ENCODE measurements at places on chromosomes 1 and 21. TPM values are rescaled to one million over a fixed set of nuclear protein-coding genes. Genes with fewer than 3 reads are reported as not detected.

The OR2T2 gene
- total RNA-seq, result not detected

The OR2T35 gene
- not detected for total RNA-seq

The LRRC53 gene
- not detected for total RNA-seq

The IRF6 gene
- total RNA-seq, result 1.5 TPM

The KRTAP12-2 gene
- total RNA-seq, result not detected

DNA sequence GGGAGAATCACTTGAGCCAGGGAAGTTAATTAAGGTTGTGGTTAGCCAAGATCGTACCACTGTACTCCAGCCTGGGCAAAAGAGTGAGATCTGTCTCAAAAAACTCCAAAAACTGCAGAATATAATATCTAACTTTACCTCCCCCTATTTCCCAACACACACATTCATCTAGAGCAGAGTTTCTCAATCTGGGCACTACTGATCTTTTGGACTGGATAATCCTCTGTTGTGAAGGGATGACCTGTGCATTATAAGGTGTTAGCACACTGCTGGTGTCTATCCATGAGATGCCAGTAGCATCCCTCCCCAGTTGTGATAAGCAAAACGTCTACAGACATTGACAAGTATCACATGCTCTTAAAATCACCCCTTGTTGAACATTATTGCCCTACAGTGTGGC lies 61.8 kb downstream of the RGS13 start:
- no peak for DNase-seq

DNA sequence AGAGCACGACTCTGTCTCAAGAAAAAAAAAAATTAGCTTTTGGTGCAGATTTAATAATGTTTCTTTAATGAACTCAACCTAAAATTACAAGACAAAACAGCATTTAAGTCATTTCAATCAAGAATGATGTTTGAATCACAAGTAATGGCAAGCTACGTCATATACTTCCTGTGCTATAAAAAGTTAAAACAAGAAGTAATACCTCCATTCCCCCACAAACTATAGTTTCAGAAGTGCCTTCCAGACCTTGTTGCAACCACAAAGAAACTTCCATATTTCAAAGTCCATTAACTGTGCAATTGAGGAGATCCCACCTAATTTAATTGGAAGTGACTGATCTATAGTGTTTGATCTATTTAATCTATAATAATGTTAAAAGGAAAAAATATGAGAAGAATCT lies 15.1 kb downstream of the NRDC start:
- no peak for DNase-seq

DNA sequence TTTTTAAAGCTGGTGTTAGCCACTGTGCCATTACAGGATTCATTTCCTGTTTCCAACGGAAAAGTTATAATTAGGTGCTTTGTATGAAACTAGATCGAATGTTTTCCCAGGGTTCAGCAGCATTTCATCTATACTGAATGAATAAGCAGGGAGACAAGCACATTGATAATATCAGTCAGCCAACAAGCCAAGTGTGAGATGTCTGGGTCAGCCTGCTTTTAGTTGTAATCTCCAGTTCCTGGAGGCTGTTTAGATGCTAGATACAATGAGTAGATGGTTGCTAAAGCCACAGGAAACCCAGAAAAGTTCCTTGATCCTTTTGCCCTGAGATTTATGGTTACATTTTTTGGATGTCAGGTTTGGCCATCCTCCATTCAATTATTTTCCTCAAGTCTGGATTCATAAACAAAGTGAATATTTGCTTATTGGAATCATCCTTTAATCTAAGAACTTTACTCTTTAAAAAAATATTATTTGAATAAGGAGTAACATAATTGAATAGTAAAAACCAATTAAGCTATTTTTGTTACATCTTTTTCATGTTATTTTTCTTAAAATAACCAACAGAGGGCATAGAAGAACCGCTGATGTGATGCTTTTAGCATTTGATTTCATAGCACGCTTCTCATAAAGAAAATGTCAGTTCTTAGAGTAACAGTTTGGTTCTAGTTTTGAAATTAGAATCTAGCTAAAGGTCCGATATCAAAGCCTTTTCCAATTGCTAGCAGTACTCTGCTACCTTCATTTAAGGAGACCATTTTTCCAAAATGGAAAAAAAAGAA lies 76.6 kb downstream of the HSPA13 start:
- DNase-seq, result peak; percentile 65

DNA sequence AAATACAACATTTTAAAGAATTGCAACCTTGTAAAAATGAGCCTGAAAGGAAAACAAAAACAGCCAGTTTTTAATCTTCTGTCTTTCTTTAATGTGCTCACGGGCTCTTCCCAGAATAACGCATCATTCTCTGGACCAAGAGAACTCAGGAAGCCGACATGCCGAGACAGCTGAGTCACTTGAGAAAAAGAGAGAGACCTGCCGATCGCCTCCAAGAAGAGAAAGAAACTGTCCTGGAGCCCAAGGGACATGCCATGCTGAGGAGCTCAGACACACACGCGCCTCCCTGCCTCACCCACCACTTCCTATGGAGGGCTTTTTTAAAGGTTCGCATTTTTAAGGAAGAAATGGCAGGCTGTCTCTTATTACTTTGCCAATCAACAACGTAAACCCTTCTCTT lies 176.4 kb downstream of the ZNF281 start:
- peak; percentile 88 for DNase-seq

DNA sequence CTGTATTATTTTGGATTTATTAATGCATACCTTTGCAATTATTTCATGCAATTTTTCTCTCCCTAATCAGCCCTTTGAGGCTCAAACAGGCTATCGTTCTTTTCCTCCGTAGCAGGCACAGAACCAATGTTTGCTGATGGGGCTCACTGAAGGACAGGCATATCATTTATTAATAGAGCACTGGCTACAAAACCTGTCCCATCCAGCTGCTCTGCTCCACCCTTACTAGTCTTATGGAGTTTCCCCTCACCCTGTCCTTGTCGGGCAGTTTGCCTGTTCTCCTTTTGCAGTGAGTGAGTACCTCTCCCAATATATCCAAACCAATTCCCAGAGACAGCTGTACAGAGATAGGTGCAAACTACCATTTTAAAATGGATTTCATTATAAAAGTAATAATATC lies 16.6 kb upstream of the FCAMR start:
- no peak for DNase-seq

DNA sequence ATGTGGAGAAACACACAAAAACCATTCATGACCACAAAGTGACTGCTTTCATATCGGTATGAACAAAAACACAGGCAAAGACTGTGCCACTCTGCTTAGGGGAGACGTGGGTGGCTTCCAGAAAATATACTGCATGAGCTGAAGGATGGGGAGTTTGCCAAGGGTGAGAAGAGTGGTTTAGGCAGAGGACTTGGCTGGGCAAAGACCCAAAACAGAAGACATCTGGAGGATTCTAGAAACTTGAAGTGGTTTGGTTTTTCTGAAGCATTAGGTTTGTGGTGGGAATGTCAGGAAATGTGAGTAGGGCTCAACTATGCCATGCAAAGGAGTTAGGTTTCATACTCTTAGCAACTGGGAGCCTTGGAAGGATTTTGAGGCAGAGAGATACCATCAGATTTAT lies 26.6 kb upstream of the DNM3 start:
- DNase-seq, result no peak

- peak; percentile 96 for DNase-seq
Observed at GRCh38 chr1:9233241-9233941, 1.2 kb upstream of the H6PD start.

GRCh38 chr1:230712470-230712942 lies 1.4 kb downstream of the AGT start:
- no peak for DNase-seq

DNA sequence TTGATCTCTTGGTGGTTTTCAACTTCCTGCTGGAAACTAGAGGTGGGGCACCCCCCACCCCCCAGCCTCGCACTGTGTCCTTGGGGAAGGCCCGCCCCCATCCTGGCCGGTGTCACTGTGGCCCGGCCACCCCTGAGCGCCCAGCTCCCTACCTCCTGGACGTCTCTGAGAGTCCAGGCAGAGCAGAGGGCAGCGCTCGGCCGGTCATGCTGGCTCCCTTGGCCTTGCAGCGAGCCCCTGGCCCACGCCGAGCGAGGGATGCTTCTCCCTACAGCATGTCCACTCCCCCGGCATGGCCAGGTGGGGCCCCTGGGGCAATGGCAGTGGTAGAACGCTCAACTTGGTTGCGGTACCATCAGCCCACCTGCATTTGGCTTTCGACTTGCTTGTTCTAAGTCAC lies 28.7 kb upstream of the TRAPPC10 start:
- DNase-seq, result no peak

DNA sequence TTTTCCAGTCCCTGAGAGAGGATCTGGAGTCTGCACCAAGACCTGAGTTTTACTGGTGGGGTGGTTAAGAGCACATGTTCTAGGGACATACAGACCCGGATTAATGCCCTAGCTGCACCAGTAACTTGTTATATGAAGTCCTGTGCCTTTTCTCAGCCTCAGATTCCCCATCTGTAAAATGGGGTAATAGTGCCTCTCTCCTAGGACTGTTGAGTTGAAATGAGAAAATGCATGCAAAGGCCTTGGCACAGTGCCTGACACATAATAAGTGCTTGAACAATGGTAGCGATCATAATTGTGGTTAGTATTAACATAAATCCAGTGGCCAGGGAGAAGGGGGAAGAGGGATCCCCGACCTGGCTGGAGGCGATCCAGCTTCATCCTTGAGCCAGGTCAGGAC lies 12.3 kb downstream of the AHDC1 start:
- DNase-seq, result peak; percentile 64

- no peak for DNase-seq
Observed at GRCh38 chr1:197073978-197074377, 6.9 kb upstream of the F13B start.

GRCh38 chr1:117673405-117673804 lies 67.6 kb downstream of the TENT5C start:
- no peak for DNase-seq

DNA sequence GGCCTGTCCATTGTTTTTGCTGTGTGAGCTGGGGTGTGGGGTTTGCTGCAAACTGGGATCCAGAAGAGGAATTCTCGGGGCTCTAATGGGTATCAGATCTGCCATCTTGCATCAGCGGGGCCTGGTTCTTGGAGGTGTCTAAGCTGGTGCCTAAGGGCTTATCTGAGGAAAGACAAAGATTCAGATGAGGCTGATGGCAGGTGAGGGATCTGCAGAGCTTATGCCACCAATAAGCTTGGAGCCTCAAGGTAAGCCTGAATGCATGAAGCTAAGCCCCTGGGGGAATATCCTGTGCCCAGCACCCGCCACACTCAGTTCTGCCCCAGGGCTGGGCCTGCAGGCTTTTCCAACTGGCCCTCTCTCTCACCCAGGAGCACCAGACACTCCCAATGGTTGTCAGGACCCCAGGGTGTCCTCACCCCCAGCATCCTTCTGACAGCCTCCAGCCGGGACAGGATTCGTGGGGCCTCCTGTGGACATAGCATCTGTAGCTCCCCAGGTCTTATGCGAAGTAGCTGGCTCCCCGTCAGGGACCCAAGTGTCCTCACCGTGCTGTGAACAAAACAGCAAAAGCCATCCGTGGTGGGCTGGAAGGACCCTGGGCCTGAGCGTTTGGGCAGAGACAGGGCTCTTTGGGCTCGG lies 9.5 kb upstream of the GSTM3 start:
- no peak for DNase-seq

- DNase-seq, result no peak
Observed at GRCh38 chr21:35297665-35298064, 248.6 kb upstream of the RUNX1 start.

Data from lung microvascular endothelial cell (primary cell).